Suppressor macrophage treated with lipopolysaccharide for 1 hour (primary cell): ENCODE measurements at places on chromosomes 7 and 10.
A peak's percentile ranks its signal among the peaks of the same experiment; 100 is the strongest.

- peak; percentile 39 for DNase-seq
Measured at GRCh38 chr7:2203766-2204300, 28.9 kb downstream of the MAD1L1 start.

DNA sequence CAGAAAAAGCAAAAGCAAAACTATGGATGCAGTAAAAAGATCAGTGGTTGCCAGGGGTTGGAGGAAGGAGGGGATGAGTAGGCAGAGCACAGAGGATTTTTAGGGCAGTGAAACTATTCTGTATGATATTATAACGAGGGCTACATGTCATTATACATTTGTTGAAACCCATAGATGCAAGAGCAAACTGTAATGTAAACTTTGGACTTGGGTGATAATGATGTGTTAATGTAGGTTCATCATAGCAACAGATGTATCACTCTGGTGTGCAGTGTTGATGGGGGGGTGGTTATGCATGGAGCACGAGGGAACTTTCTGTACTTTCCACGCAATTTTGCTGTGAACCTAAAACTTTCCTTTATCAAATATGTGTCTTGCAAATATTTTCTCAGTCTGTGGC, 23.2 kb downstream of the SLK start:
- DNase-seq, result no peak

GRCh38 chr7:41878309-41879295, 175.7 kb upstream of the INHBA start:
- DNase-seq, result peak; percentile 57

DNA sequence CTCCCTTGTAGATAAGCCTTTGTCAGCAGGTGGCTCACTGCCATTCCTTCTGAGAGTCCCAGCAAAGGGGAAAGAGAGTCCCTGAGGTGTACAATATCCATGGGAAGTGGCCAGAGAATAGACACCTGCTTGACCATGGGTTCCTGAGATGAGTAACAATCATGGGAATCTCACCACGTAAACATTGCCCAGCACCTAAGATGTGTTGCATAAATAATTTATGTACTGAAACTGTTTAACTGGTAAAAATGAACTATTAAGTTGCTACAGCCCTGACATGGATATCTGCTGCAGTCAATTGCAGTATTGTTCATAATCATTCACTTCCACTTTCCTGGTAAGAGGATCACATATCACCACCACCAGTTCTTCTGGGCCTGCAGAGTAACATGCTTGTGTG, 123.8 kb upstream of the INHBA start:
- no peak for DNase-seq

DNA sequence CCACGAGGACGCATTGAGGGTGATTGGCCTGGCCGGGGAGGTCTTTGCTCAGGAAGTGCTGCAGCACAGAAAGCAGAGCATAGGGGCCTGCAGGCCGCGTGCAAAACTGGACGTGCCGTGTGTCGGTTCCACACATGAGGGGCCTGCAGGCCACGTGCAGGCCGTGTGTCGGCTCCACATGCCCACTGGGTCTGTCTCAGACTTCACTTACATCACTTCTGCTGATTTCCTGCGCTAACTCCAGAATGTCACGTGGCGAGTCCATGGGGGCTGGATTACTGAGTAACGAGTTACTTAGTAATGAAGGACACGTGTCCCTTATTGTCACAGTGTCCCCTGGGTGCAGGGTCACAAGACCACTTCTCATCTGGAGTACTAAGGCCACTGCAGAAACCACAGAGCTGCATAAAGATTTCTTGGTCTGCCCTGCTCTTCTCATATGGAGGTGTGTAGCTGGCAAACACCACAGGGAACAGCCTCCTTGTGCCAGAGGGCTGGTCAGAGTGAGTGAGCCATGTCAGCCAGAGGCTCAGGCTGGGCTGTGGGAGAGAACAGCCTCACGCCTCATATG, 60.8 kb downstream of the GDI2 start:
- no peak for DNase-seq

DNA sequence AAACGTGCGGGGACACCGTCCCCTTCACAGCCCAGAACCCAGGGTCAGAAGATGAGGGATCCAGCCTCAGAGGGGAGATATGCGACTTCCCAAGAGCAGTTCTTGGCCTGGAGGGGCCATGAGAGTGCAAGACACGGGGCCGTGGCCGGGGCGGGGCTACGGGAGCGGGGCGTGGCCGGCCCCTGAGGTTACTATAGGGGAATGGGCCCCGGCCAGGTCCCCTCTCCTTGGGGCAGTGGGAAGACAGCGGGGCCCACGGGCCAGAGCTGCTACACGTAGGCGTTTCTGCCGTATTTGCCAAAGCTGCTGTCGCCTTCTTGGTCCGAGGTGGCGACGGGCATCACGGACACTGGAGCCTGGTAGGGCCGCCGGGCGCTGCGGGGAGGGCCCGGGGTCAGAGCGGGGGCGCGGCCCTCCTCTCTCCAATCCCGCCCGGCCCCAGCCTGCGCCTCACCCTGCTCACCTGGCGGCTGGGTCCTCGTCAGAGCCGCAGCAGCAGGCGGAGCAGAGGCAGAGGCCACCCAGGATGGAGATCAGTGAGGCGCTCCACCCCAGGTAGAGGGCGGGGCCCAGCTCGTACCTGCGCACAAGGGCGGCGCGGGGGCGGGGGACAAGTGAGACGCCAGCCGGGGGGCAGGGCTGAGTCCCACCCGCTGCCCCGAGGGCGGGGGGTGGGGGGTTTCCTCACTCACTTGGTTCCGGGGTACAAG, 5.3 kb downstream of the CLDN15 start:
- no peak for DNase-seq

DNA sequence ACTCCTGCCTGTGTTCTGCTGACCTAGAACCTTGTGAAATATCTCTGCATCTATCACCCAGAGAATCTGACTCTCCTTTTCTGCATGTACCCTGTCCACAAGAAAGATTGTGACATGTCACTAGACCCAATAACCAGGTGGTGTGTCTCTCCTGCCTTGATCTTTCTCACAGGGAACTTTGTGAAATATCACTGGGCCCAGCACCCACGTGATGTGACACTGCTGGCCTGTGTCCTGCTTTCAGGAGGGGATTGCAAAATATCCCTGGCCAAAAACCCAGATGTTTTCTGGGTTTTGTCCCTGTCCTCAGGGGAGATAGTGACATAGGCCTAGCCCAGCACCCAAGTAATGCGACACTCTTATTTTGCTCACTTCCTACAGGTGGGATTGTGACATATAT, 10.1 kb upstream of the ZNF107 start:
- no peak for DNase-seq

- no peak for DNase-seq
Measured at GRCh38 chr10:118471863-118472262, 123.6 kb downstream of the PRLHR start.

DNA sequence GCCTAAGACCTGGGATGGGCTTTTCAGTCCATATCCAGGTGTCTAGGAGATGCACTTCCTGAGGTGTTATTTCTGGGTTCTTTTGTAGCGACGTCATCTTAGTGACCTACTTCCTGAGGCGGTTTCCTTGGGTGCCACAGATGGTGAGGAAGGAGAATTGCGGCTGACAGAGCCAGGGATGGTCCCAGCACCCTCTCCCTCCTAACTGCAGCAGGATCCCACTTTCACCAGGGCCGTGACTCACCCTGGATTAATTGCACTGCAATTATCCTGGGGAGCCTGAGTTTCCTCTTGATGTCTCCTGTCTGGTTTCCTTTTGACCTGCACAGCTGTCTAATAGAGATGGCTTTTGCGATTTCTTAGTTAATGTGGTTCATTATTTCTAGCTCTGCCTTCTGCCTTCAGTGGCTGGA, 271.7 kb downstream of the TCF7L2 start:
- no peak for DNase-seq

DNA sequence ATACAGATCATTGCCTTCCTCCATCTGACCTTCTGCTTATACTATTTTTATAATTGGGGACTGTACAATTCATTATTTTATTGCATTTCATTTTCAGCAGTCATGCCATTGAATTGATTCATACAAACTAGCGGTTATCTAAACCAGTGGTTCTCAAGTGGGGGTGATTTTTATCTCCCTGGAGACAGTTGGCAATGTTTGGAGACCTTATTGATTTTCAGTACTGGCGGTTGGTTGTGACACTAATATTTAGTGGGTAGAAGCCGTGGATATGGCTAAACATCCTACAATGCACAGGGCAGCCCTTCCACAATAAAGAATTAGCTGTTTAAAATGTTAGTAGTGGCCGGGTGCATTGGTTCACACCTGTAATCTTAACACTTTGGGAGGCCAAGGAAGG, 765.9 kb downstream of the LRMDA start:
- no peak for DNase-seq

DNA sequence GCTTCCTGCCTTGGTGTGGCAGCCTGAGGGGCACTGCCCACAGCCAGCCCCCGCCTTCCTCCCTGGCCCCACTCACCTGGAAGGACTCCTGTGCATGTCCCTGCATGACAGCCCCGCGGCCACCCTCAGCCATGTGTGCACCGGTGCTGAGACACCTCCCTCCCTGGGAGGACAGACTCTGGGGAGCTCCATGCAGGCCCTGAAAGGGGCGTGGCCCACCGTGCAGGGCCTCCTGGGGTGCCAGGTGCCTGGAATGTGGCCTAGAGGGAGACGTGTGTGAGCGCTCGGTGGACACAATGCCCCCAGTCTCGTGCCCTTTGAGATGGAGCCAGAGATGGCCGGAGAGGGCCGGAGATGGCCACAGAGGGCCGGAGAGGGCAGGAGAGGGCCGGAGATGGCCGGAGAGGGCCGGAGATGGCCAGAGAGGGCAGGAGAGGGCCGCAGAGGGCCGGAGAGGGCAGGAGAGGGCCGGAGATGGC, 59.1 kb upstream of the PPP2R2D start:
- no peak for DNase-seq

DNA sequence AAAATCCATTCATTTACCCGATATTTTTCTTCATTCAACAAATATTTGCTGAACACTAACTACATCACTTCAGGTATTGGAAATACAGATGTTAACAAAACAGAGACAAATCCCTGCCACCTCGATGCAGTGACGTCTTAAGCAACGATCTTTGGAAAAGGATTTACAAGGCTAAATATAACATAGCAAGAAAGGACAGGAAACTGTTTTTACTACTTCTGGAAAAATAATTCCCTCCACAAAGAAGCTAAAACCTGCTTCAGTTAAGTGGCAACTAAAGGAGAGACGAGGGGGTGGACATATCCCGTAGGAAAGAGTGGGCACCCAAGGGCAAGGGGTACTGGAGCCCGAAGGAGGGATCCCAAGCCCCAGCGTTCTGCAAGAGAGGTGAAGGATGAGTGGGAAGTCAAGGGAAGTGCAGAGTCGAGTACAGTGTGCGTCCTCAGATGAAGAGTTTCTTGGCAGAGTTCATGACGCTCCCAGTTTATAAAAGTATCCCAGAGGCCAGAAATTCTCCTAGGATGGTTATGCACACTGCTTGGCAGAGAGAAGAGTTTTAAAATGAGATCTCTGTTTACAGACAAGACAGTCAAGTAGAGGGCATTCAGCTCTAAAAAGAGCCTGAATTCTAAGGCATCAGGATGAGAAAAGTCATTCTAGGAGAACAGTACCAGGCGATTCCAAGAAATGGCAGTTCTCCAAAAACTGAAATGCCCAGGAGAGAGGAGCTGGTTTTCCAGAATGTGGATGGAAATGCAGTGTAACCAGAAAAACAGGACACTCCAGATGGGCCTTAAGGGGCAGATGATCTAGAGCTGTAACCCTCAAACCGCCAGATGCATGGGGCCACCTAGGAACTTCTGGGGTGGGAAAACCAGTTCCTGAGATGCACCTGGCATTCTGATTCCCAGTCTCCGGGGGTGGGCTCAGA, 97.3 kb downstream of the GRB10 start:
- no peak for DNase-seq

GRCh38 chr7:115549910-115550309, 480.7 kb downstream of the TFEC start:
- no peak for DNase-seq

DNA sequence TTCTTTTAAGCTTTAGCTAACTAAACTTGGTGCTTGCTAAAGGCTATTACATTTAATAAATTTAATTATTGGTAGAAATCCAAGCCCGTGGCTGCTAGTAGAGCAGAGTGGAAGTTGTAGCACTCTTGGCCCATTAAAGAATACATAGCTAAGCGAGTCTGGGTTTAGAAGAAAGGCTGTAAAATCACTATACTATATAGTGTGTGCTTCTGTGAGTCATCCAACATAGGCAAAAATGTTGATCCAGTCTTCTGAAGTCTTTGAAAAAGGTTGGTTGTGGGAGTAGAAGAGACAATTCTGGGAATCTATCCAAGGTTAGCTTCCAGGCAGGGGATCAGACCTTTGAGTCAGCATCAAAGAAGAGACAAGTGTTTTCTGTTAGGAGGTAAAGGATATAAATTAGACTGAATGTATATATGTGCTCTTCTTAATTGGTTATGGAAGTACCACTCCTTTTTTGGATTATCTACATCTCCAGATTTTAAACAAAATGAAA, 664.2 kb downstream of the NXPH1 start:
- DNase-seq, result no peak

DNA sequence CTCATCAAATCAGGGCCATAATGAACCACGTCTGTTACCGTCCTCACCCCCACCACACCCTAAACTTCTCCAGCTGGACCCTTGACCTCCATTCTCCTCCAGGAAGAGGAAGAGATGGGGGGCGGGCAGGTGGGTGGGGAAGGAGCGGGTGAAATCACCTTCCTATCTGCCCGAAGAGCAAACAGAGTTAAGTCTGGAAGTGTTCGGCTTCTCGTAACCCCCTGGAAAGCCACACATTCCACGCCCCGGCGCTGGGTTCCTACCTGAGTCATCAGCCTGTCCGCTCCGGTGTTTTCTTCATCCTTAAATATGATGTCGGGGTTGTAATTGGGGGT, 736 bp downstream of the SHH start:
- DNase-seq, result no peak

GRCh38 chr10:6718550-6718949, 138.5 kb upstream of the PRKCQ start:
- DNase-seq, result no peak
